ENCODE measurements at places on chromosomes 7 and 10. TPM values are rescaled to one million over a fixed set of nuclear protein-coding genes. Genes with fewer than 3 reads are reported as not detected.

GRCh38 chr7:106485031-106485551, 175.9 kb downstream of the CCDC71L start:
- no peak for DNase-seq

AKR1B15 gene
- polyA plus RNA-seq: 0.05 TPM

GRCh38 chr7:129205987-129206785, 17.8 kb downstream of the SMO start:
- DNase-seq: no peak

- DNase-seq: no peak
Measured at GRCh38 chr7:38561166-38561565, 70.0 kb downstream of the AMPH start.

CD36 gene
- 35.3 TPM for polyA plus RNA-seq

GRCh38 chr10:25382029-25382810, 207.4 kb downstream of the GPR158 start:
- no peak for DNase-seq

DNA sequence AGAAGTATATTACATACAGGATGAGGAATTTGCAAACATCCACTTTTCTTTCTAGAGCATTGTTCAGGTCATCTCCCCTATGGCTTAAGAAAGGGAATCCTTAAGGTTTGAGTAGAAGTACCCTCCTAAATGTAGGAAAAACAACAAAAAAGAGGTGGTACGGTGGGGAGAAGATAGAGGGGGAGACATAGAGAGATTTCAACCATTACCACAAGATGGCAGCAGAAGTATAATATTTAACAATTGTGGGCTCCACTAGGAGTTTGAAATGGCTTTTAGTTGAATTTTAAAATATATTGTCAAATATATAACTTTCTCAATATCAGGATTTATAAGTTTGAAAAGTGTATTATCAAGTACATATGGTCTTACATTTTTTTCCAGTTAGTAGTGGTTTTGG, 72.7 kb upstream of the PRKG1 start:
- DNase-seq: peak; percentile 27

PARD3 gene
- 70.9 TPM for polyA plus RNA-seq

- DNase-seq: no peak
Measured at GRCh38 chr7:41892356-41893100, 189.6 kb upstream of the INHBA start.

GRCh38 chr7:150969475-150969874, 8.6 kb downstream of the KCNH2 start:
- no peak for DNase-seq

CALML5 gene
- polyA plus RNA-seq: not detected

DNA sequence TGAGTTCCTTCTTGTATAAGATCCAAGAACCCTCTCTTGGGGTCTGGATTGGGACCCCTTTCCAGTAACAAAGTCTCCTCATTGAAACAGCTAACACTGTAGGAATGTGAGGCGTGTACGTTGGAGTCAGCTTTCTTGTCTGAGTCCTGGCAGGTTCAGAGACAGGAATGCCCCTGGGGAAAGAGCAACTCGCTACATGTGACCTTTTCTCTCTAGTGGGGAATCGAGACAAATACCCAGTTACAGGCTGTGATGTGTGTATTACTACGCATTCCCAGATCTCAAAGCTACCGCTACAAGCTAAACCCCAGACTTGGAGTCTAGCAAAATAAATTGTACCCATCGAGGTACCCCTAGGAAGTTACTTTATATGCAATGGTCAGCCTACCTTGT, 85.6 kb upstream of the FRMD4A start:
- no peak for DNase-seq

DNA sequence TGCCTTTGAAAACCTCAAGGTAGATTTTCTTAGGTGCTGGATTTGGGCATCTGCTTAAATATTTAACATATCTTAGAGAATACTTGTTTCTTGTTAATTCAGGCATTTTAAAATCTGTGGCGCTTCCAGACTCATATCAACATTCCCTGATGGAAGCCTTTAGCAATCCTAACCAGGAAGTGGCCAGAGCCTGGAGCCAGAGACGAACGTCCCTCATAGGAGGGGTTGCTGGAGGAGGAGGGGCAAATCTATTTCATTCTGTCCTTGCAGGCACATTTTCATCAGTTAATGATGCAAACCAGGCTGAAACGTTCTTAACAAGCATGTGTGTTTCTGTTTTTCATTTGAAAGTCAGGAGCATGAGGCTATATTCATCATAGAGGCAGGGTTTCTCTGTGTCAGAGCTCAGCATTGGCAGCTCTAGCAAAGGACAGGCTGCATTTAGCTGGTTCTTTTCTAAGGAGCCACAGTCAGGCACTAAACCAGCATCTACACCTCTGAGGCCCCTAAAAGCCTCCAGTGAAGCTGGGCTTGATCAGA, 17.8 kb upstream of the IFIT2 start:
- DNase-seq: peak; percentile 52

- DNase-seq: no peak
Measured at GRCh38 chr7:26861050-26861449, 3.3 kb downstream of the SKAP2 start.
